ENCODE measurements at places on chromosomes 7 and 10. TPM values are rescaled to one million over a fixed set of nuclear protein-coding genes. Genes with fewer than 3 reads are reported as not detected.

DNA sequence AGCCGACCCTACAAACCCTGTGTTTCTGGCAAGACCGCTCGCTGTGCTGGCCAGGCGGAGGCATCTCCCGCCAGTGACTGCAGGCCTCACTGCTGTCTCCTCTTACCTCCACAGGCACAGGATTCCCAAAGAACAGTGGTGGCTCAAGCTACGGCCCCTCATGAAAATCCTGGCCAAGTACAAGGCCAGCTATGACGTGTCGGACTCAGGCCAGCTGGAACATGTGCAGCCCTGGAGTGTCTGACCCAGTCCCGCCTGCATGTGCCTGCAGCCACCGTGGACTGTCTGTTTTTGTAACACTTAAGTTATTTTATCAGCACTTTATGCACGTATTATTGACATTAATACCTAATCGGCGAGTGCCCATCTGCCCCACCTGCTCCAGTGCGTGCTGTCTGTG is 36.2 kb downstream of the PITRM1 start:
- DNase-seq: no peak

DNA sequence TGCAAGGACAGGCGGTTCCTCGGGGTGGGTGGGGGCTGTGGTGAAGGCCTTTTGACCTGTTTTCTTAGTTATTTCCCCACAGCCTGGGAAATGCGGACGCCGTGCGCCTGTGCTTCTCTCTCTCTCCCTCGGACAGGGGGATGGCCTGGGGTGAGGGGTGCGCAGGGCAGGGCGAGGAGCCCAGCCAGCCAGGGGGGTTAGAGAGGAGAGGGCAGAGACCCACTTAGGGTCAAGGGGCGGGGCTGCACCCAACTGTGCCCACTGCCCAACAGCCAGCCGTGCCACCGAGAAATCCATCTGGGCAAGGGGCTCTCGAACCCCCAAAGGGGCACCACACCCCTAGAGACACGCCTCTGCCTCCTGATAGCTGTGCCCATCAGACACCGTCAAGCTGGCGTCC is 53.8 kb downstream of the DPYSL4 start:
- DNase-seq: no peak

- DNase-seq: no peak
Measured at GRCh38 chr10:33132626-33133025, 174.6 kb upstream of the ITGB1 start.

- DNase-seq: no peak
Measured at GRCh38 chr7:38410056-38410455, 136.6 kb upstream of the TARP start.

DNA sequence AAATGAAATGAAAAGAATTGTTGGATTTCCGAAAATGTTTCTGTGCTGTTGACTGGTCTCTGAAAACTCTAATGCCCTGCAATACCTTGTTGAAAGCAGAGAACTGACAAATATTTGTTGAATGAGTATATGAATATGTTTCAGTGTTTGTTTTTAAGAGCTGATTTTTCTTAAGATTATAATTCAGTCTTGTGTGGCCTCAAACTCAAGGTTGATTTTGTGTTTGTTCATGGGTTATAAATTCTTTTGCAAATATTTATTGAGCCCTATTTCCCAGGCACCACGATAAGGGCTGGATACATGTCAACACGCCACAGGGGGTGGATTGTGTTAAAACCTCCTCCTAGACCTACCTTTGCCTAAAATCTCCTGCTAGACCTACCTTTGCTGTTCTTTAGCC is 203.9 kb upstream of the PLPP4 start:
- no peak for DNase-seq

DNA sequence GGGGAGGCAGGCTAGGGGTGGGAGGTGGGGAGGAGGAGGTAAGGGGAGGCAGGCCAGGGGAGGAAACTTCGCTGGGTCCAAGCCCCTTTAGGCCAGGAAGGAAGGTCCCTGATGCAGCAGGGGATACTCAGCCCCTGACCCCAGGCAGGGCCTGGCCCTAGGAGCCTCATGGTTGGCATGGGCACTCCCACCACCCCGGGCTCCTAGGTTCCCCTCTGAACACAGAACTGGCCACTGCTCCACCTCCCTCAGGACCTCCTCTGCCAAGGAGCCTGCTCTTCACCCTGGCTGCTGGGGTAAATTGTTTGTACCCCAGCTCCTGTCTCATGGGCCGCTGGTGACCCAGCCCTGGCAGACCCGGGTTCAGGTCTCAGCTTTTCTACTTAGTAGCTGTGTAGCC is 25.8 kb upstream of the CHST15 start:
- DNase-seq: no peak

- no peak for DNase-seq
Measured at GRCh38 chr10:22443175-22443901, 98.0 kb downstream of the SPAG6 start.

GRCh38 chr7:53237344-53237913 is 202.0 kb downstream of the POM121L12 start:
- no peak for DNase-seq

GRCh38 chr10:72511459-72511858 is 114.4 kb downstream of the MICU1 start:
- no peak for DNase-seq

- DNase-seq: no peak
Measured at GRCh38 chr10:86224354-86225102, 142.1 kb downstream of the GRID1 start.

DNA sequence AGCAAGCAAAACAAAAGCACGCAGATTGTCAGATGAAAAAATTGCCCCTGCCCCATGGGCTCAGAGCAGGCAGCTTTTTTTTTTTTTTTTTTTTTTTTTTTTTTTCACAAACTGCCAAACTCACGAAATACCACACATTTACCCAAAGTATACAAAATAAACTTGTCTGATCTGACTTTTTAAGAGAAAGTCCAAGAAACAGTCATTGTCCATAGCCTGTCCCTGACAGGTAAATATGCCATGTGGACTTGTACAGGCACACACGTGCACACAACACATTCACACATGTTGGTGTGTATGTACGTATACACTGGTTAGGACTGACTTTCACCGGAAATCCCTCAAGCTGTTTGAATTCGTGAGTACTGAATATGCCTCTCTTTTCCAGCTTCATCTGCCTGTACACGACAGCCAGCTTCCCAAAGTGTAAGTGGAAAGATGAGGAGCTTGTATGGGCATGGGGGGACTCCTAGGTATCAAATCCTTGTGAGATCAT is 929 bp upstream of the HGF start:
- DNase-seq: no peak

GRCh38 chr10:35639021-35639727 is 2.9 kb downstream of the FZD8 start:
- no peak for DNase-seq

GRCh38 chr10:68156373-68157185 is 47.3 kb downstream of the MYPN start:
- peak; percentile 61 for DNase-seq

DNA sequence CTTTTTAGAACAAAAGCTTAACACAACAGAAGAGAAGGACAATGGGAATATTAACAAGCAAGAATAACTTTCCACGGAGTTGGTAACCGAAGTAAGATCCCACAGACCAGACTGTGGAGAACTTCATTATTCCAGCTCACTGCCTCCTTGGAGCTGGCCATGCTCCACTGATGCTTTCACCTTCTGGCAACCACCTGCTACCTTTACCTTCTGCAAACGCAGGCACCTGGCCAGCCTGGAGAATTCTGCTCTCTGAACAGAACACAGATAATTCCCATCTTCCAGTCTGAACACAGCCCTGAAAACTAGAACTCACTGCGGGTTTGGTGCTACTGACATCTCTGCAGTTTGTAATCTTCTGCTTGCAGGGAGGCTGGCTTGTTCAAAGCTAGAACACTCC is 66.5 kb downstream of the JAZF1 start:
- DNase-seq: no peak

GRCh38 chr7:5315761-5316160 is 33.0 kb downstream of the SLC29A4 start:
- no peak for DNase-seq

DNA sequence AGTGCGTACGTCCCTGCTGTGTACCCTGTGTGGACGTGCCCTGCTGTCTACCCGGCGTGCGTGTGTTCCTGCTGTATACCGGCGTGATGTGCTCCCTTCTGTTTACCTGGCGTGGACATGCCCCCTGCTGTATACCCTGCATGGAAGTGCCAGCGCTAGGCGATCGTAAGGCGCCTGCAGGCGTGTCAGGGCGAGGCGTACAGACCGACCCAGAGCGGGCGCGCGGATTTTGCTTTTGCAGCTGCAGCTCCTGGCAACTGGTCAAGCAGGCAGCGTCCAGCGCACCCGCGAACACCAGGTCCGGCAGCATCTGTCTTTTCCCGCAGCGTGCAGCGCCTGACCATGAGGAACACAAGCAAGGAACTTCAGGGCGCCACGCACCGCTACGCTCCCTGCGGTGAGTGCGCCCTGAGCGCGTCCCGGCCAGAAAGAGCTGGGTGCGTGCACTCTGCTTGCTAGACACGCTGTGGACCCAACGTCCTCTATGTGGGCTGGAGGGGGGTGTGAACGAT is 680 bp downstream of the C7orf57 start:
- DNase-seq: peak; percentile 9

DNA sequence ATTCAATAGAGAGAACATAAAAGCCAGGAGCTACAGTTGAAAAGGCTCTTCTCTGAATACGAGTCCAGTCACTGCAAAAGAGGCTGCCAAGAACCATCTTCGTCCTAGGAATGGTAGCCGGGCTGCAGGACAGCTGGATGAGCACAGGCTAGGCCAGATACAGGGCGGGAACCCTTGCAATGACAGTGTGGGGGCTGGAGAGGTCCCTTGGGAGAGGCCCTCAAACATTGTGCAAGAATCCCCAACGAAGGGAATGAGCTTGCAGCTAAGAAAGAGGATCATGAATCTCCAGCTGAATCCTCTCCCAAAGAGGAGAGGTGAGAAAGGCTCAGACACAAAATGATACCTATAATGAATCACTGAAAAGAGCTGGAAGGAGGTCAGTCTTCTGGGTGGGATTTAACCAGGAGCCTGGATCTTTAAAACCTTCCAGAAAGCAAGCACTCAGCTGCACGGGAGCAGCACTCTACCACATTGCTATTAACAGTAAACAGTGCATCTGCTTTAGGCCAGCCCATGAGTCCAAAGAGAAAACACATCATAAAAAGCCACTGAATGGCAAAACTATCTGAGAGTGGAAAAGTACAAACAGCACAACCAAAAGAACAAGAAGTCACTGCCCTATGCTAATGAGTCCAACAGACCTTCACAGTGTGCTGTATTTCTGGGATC is 287.9 kb downstream of the TNS3 start:
- DNase-seq: peak; percentile 76

DNA sequence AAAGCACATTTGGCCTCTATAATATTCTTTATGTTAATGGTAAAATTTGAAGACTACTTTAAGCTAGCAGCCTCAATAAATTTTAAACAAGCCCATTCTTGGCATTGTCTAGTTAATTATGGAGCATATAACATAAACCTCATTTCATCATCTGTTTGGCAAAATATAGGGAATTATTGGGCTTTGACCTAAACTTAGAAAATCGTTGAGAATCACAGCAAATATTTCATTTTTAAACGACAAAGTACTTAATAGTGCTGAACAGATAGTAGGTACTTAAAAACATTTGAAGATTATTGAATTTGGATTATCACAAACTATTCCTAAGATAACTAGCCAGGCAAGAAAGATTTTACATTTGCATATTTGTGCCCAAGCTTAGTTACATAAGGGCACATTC is 73.4 kb downstream of the AGMO start:
- DNase-seq: no peak

GDF2 gene
- not detected for total RNA-seq

LRMDA gene
- not detected for total RNA-seq

NEUROG3 gene
- total RNA-seq: not detected

CCDC146 gene
- total RNA-seq: 0.22 TPM

UCMA gene
- not detected for total RNA-seq

GIMAP7 gene
- not detected for total RNA-seq

TMEM213 gene
- not detected for total RNA-seq

TMEM236 gene
- total RNA-seq: 0.15 TPM
